ENCODE measurements at places on chromosomes 3 and 15.

DNA sequence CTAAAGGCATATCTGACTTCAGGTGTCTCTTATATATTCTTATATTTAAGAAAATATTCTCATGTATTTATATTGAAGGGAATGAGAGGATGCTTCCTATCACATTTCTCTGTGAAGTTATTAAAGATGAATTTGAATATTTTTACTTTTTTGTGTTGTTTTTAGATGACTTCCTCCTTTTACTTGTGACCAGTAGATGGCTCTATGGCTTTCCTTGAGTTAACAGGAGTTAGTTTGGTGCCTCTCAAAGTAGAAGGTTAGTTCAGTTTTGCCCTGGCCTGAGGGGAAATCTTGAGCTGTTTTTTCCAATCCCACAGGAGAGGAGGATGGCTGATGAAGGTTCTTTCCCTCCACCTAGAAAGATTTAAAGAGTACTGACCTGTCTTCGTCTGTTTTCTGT lies 80.7 kb downstream of the SQOR start:
- DNase-seq, result peak; percentile 9

DNA sequence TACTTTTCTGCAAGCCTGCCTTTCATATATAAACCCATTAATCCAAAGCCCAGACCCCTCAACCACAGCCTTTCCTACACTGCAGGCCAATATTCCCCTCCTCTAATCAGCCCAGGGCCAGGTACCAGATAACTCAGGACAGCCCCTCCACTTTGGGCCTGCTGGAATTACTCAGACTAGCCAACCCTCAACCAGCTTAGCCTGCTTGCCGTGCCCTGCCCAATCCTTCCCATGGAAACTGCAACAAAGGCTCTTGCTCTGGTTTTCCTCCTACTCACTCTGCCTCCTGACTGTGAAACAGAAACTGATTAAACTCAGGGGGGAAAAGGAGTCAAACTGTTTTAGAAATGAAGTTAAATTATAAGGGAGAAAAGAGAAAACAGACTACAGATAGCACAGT lies 248.1 kb downstream of the KLF13 start:
- DNase-seq, result no peak

DNA sequence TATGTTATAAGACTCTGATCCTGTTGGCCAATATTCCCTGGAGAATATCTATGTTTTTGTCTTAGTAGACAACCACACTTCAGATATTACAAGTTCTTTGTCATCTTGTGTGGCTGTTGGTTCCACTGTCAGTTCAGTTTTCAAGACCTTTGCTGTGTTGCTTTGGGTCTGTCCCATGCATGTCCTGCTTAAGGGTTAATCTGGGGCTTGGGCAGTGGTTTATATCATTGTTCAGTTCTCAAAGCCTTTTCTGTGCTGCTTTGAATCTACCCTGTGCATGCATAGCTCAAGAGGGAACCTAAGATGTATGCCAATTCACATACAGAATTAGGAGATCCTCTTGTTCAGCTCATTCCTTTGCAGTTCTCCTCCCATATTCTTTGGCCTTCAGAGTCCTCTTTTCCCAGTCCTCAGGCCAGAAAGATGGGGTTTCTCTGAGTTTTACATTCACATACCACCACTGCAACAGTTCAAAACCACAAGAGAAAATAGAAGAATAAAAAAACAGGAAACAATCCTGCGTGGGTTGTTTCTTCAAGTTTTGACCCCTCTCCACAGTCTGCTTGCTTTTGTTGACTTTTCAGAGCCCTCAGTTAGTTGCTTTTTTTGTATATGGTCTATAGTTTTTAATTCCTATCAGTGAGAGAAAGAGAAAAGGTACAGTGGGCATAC lies 21.6 kb downstream of the BUB1B start:
- peak; percentile 23 for DNase-seq

- DNase-seq, result no peak
Observed at GRCh38 chr3:126452213-126452612, 23.5 kb downstream of the ZXDC start.

- DNase-seq, result peak; percentile 55
Observed at GRCh38 chr15:31327669-31328427, 1.2 kb downstream of the KLF13 start.

DNA sequence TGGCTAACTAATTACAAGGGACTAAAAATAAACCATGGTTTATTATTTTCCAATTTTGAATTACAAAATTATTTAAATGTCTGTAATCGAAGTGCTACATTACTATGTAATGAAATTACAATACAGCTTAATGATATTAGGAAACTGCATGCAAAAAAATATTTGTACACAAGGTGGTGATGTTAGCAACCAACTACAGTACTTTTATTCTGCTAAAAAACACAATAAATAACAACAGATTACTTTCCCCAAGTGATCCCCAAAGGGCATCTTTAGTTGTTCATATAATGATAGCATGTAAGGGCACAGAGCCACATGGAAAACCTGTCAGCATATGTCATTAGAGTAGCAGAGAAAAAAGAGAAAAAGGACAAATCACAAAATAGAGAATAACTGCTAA lies 147.5 kb upstream of the SOX2 start:
- no peak for DNase-seq

GRCh38 chr15:89513284-89513683 lies 16.9 kb upstream of the RHCG start:
- no peak for DNase-seq

- DNase-seq, result no peak
Observed at GRCh38 chr3:98777286-98777685, 14.1 kb downstream of the ST3GAL6 start.

GRCh38 chr3:49703443-49703927 lies 14.1 kb downstream of the RNF123 start:
- peak; percentile 49 for DNase-seq

- no peak for DNase-seq
Observed at GRCh38 chr15:40595219-40595618, 1.2 kb downstream of the KNL1 start.

- no peak for DNase-seq
Observed at GRCh38 chr3:137998121-137999042, 11.6 kb upstream of the CLDN18 start.

DNA sequence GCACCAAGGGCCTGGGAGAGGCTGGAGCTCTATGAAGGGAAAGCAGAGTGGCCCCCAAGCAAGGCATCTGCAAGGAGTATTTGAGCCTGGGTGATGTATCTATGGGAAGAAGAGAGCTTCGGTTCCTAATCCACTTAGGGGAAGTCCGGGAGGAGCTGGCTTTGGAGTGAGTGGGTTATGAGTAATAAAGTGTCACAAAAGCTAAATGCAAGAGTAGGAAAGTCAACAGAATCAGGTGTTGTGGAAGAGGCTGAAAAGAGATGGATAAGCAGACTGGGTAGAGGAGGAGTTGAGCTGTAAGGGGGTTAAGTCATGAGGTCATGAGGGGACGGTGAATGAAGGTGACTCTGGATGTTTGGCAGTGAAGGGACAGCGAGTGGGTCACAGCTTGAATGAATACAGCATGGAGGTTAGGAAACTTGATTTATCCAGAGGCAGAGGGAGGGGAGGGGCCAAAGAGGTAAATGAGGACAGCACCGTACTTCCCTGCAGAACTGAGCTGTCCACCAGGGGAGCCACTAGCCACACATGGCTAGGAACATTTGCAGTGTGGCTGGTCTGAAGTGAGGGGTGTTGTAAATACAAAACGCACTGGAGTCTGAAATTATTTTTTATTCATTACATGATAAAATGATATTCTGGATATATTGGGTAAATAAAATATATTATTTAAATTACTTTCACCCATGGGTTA lies 83.3 kb downstream of the ADCY5 start:
- DNase-seq, result no peak

DNA sequence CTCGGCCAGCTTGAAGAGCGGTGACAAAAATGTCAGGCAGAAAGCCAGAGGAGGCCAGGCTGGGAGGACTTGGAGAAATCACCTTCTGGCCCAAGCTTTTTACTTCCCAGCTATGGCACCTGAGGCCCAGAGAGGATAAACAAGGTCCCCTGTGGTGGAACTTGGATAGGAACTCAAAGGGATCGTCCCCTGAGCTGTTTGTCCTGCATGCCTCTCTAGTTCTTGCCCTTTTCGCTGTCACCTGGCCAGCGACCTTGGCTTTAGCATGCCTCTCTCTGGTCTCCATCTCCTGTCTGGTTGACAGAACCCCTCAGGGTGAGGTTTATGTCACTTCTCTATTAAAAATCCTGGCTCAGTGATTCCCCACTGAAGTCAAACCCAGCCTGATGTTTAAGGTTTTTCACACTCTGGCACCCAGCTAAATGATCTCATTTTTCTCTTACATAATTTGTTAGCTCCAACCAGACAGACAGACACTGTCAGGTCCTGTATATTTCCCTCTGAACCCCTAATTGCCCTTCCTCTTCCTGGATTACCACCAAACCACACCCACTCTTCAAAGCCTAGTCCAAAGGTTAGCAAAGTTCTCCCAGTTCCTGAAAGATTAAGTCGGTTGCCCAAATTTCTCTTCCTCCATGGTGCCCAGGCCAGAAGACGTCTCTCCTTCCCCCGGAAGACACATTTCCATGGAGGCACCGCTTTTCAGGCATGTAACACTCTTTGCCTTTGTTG lies 169.1 kb downstream of the FAM43A start:
- no peak for DNase-seq

DNA sequence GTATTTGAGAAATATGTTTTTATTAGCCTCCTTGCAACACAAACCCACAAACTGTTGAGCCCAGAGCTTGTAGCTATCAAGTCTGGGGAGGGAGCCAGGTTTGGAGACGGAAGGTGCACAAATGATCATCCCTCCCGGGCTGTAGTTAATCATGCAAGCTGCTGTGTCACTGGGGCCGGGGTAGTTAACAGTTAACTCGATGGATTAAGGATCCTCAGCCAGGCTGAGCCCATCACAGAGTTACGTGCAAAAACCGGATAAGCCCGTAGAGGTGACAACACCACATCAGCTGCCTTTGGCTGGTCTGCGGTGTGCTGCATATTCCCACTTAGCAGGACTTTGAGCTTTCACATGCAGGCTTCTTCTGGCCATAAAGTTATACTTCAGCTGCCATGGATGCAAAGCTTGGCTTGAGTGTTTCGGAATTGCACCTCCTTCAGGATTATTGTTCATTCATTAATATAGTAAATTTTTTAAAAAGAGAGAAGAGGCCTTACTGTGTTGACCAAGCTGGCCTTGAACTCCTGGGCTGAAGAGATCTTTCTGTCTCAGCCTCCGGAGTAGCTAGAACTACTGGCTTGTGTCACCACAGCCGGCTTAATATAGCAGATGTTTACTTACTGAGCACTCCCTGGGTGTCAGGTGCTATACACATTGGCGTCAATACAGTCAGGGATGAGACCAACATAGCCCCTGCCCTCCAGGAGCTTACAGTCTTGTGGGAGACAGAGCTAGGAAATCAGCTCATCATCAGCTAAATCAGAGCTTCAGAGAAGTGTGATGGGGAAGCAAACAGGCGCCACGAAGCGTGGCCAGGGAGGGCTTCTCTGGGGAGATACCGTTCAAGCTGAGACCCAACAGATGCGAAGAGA lies 226.8 kb upstream of the BHLHE40 start:
- DNase-seq, result peak; percentile 69

GRCh38 chr15:96341513-96342405 lies 11.3 kb downstream of the NR2F2 start:
- DNase-seq, result no peak

DNA sequence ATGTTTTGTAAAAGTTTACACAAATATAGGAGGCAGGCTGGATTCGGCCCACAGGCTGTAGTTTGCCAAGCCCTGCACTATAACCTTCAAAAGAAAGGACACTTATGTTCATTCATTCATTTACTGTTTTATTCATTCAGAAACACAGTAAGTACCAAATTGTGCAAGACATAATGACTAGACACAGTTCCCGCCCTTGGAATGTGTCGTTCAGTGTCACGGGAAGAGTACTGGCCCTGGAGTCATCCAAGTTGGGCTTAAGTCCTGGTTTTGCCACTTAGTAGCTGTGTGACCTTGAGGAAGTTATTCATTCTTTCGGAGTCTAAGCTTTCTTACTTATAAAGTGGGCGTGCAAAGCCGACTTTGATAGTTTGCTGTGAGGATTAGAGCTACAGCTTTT lies 22.0 kb downstream of the COLQ start:
- DNase-seq, result peak; percentile 35

GRCh38 chr15:68990992-68991500 lies 23.4 kb upstream of the NOX5 start:
- no peak for DNase-seq

DNA sequence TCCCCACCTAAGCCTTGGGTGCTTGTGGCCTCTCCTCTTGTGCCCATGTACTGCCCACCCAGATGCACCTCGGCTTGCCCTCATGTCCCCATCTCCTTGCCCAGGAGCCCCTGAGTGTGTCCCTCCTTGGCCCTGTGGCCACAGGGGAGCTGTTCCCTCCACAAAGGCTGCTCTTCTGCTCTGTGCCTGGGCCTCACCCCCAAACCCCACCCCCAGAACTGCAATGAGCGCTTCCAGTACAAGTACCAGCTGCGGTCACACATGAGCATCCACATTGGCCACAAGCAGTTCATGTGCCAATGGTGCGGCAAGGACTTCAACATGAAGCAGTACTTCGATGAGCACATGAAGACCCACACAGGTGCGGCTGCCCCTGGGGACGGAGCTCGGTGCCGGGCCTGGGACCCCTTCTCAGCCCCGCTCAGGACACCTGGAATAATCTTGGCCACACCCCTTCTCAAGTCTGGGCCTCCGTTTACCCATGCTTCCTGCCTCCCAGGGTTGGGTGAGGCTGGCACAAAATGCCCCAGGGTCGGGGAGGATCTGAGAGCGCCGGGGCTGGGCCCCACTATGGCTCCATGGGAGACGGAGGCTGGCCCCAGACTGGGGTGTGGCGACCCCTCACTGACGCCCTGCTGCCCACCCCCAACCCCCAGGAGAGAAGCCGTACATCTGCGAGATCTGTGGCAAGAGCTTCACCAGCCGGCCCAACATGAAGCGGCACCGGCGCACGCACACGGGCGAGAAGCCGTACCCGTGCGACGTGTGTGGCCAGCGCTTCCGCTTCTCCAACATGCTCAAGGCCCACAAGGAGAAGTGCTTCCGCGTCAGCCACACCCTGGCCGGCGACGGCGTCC lies 10.3 kb downstream of the ZBTB47 start:
- DNase-seq, result no peak

- DNase-seq, result no peak
Observed at GRCh38 chr3:172298247-172298646, 150.0 kb downstream of the GHSR start.

DNA sequence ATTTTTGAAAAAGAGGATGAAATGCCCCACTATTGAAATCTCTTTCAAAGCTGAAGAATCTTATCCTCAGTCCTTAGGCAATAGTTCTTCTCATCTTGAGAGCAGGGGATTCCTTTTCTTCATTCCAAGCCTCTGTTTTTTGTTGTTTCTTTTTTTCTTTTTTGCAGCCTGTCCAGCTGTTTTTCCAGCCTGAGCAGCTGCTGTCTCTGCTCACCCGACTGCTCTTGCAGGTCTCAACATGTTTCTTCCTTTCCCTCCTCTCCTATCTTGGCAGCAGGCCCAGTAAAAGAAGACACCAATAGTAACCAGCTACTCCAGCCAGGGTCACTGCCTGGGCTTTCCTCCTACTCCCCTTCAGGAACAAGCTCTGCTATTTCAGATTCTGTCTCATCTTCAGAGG lies 23.8 kb downstream of the MEX3B start:
- DNase-seq, result no peak

GRCh38 chr3:105364128-105364527 lies 2.6 kb upstream of the ALCAM start:
- DNase-seq, result no peak

GRCh38 chr3:28575746-28576613 lies 227.4 kb upstream of the AZI2 start:
- no peak for DNase-seq

- DNase-seq, result no peak
Observed at GRCh38 chr3:89252016-89252415, 144.6 kb downstream of the EPHA3 start.

Data from fibroblast of gingiva (primary cell).